ENCODE measurements at places on chromosomes 4 and X.
A peak's percentile ranks its signal among the peaks of the same experiment; 100 is the strongest.

- DNase-seq = no peak
These were observed 93.4 kb downstream of the REPS2 start for GRCh38 chrX:17039826-17040225.

DNA sequence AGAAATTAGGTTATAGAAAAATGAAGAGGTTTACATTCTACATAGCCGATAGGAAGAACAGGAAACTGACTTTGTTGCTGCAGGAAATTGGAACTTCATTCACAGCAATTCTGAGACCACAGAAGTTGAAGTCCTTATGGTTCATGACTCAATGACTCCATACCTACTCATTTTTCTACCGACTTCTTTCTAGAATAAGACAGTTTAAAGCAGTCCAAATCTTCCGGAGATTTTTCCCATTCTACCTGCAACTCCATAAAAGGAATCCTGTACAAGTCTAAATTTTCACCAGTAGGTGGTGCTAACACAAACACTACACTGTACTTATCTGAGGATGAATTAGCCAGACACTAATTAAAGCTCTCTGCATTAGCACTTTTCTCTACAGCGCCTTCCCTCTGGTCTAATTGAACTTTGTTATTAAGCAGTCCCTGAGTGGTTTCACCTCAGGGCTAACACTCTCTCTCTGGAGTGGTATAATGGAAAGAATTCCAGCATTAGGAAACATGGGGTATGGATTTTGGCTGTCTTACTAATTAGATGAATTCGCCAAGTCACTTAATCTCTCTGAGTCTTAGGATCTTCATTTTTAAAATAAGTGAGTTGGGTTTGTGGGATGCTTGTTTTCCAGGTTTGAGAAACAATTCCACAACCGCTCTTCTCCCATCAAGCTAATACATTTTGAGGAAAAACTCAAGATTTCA is 167.9 kb downstream of the SMIM20 start:
- no peak for DNase-seq

- DNase-seq = no peak
These were observed 457.8 kb downstream of the TRAM1L1 start for GRCh38 chr4:116627545-116627944.

- DNase-seq = peak; percentile 50
These were observed at the start of gene ADAMTS3 for GRCh38 chr4:72568959-72569718. TSS of gene ADAMTS3 (minus strand) at chr4:72569221. CDS start at chr4:72568762, 459 bp downstream.

DNA sequence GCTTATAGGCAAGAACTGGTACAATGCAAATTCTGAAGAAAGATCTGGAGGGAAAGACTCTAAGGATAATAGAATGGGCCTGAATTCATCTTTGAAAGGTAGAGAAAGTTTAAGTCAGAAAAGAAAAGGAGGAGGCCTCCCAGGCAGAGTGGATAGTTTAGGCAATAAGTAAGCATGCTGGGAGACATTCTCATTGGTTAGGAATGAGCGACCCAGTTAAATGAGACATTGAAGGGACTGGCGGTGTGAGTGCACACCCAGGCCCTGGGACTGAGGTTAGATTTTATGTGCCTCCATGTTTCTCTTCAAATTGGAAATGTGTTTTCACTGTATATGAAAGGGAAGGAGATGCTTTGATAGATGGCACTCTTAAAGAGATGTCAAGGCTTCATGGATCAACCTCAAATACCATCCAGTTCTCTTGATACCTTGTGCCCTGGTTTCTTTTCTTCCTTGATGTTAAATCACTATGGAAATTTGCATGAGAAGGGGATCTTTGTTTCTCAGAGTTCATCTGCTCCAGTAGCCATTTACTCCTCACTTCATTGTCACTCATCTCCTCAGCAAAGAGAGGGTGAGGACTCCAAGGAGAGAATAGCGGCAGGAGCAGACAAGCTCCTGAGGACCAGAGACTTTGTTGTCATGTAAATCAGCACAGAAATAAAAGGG is 584.2 kb upstream of the INTU start:
- DNase-seq = no peak

DNA sequence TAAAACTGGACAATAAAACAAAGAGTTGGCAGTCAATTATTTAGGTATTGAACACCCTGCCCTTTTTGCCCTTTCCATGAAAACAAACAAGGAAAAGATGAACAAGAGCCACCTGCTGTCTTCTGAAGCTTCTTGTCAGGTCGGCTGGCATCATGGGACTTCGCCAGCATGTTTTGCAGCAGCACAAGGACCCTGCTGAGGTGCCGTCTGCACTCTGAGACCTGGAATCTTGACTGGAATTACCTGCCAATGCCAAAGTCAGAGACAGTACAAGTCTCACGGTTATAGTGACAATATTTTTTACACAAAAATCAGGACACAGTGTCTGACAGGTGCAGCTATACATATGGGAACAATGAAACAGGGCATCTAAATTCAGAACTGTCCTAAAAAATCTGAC is 284.5 kb downstream of the GASK1B start:
- DNase-seq = no peak

DNA sequence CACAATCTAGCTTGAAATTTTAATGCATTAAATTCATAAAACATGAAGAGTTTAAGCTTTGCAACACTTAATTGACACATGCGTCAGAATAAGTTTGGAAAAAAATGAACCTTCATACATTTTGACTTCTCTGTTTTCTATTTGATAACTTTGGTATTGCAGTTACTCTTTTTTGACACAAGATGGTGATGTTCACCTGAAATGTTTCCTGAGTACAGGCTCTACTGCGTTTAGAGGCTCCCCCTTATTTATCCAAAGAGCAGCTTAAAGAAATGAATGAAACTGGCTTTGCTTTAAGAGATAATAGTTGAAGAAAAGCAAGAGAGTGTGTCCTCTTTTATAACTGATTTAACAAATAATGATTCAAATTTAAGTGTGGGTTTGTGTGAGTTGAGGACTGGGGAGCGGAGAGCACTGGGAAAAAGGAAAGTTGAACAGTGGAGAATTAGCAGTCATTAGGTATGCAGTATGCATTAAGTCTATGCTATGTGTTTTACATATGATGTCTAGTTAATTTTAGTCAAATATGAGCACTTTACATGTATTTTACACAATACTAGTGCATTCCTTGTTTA is 180.6 kb upstream of the NUDT6 start:
- no peak for DNase-seq

DNA sequence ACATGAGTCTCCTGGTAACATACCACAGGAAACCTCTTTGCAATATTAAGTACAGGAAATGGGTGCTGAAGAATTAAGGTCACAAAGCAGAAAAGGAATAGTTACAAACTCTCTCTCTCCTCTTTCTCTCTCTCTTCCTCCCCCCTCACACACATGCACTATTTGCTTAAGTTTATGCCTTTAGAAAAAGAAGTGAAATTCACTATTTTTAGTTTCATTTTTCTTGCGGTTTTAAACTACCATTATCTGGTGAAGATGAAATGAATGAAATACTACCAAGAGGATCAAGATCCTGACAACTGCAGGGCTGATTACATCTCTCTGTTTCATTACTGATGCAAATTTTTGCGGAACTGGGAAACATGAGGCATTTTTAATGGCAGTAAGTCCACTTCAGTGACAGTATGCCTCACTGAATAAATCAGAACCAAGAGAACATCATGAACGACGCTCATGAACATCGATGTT is 64.3 kb upstream of the FTHL17 start:
- no peak for DNase-seq

DNA sequence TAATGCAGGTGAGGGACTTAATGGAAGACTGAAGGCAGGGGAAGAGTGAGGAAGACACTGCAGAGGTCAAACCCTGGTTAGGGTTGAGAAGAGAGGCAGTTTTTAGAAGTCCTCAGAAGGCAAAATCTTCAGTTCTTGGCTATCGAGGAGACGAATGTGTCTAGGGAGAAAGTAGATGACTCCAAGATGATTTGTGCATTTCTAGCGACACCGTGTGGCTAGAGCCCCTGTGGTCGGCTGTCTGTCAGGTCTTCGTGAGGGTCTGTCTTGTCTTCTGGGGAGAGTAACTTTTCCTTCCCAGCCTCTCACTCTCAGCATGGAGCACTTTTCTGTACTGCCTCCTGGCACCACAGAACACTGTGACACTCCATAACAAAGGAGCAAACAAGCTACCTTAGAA is 458.1 kb downstream of the STIM2 start:
- DNase-seq = no peak

DNA sequence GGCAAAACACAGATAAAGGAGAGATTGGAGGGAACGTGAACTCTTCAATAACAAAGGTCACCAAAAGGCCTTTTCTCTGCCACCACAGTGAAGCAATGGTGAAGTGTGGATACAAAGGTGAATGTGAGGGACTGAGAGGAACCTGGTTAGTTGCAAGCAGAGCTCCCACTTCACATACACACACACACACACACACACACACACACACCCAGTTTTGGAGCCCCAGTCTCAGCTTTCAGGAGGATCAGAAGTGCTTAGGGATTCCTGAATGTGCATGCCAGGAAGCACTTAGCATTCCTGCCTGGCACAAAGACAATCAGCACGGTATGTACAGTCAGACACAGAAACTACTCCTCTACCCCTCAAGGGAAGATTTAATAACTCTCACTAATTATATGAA is 71.5 kb downstream of the ARHGEF9 start:
- DNase-seq = no peak

GRCh38 chr4:68466185-68466584 is 18.9 kb downstream of the TMPRSS11E start:
- peak; percentile 79 for DNase-seq

GRCh38 chr4:167787231-167787630 is 305.1 kb upstream of the ANXA10 start:
- DNase-seq = no peak

GRCh38 chr4:37827030-37827685 is 672 bp downstream of the PGM2 start:
- no peak for DNase-seq

DNA sequence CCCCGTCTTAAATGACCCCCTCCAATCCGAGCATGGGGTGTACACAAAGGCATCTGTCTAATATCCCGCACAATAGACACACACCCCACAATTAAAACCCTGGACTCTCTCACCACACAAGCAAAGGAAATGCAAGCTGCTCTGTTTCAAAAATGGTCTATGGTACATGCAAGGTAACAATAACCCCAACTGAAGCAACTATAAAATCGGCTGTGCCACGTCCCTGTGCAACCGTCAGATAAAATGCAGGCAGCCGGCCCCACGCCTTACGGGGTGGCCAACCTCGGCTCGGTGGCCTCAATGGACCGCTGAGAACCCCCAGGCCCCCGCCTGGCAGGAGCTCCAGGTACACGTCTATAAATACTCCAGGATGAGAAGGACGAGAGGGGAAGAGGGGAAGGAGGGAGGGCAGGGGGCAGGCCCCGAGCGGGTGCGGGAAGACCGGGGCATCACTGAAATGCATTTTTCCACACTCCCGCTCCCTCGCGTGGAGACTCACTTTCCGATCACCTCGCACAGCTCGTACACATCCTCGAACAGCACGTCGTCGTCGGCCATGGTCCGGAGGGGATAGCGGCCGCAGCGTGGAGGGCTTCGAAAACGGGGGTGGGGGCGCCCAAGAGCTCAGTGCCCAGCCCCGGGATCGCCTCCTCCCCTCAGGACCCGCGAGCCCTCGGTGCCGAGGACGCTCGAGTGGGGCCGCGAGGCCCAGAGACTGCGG is 763 bp downstream of the CASK start:
- DNase-seq = no peak

GRCh38 chr4:40710484-40711254 is 39.1 kb upstream of the NSUN7 start:
- DNase-seq = no peak

DNA sequence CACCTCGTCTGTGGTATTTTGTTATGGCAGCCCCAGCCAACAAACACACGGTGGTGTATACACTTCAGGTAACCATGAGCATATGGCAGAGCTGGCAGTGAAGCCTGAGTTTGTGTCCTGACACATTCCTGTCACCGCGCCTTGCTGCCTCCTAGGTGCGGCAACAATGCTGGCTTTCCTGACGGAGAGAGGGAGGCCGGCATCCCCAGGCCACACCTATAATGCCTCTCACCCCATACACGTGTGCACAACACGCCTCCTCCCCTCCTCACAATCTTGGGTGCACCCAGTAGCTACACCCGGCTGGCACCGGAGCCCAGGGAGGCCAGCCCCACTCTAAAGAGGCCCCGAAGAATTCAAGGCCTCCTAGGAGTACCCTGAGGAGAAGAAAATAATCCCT is 158.5 kb downstream of the NSUN7 start:
- no peak for DNase-seq

DNA sequence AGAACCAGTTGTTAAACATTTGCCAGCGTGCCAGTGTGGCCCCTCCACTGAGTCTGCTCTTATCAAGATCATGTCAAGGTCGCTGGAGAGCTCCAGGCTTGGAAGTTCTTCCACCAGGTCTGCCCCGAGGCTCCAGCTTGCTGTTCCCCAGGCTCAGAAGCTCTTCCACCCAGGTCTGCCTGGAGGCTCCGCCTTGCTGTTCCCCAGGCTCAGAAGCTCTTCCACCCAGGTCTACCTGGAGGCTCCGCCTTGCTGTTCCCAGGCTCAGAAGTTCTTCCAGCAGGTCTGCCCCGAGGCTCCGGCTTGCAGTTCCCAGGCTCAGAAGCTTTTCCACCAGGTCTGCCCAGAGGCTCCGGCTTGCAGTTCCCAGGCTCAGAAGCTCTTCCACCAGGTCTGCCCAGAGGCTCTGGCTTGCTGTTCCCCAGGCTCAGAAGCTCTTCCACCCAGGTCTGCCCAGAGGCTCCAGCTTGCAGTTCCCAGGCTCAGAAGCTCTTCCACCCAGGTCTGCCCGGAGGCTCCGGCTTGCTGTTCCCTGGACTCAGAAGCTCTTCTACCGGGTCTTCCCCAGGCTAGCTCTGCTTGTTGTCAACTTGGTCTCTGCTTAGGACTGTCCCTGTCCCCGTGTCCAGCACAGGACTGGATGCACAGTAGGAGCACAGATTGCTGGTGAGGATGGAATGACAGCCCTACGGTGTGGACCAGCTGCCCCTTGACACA is 54.4 kb downstream of the HMX1 start:
- DNase-seq = no peak

- DNase-seq = no peak
These were observed 53.1 kb downstream of the OCRL start for GRCh38 chrX:129593137-129593536.

GRCh38 chr4:93127489-93127888 is 701.1 kb upstream of the ATOH1 start:
- DNase-seq = no peak

- no peak for DNase-seq
These were observed 188.4 kb upstream of the MAOA start for GRCh38 chrX:43467608-43468234.

GRCh38 chr4:78688366-78688765 is 87.8 kb upstream of the BMP2K start:
- no peak for DNase-seq

GRCh38 chrX:8815460-8816065 is 14.4 kb upstream of the FAM9A start:
- no peak for DNase-seq
